ENCODE measurements at places on chromosomes 7 and 10.
A peak's percentile ranks its signal among the peaks of the same experiment; 100 is the strongest.

GRCh38 chr7:85336086-85336485 is 149.2 kb upstream of the SEMA3D start:
- no peak for DNase-seq

DNA sequence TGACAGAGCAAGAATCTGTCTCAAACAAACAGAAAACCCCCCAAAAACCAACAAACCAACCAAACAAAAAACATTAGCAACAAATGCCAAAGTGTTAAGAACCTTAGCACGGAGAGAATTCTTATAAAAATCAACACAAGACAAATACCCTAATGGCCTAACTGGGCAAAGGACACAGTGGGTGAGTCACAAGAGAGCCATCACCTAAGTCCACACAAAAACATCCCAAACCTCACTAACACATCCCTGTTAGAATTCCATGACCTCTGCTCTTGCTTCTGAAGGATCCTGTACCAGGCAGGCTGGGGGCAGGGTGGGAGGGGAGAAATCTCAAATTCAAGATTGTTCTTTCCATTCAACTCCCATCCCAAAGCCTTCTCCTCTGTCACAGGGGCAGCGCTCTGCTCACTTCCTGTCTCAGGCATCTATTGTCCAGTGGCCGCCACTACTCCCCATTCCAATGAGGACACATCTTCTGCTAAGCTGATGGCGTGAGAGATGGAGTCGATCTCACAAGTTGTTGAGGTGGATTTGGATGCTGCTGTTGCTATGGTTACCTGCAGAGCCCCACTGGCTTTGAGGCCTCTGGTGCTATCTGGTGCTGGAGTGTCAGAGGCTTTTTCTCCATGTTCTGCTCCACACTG is 9.2 kb downstream of the IL15RA start:
- DNase-seq: no peak

DNA sequence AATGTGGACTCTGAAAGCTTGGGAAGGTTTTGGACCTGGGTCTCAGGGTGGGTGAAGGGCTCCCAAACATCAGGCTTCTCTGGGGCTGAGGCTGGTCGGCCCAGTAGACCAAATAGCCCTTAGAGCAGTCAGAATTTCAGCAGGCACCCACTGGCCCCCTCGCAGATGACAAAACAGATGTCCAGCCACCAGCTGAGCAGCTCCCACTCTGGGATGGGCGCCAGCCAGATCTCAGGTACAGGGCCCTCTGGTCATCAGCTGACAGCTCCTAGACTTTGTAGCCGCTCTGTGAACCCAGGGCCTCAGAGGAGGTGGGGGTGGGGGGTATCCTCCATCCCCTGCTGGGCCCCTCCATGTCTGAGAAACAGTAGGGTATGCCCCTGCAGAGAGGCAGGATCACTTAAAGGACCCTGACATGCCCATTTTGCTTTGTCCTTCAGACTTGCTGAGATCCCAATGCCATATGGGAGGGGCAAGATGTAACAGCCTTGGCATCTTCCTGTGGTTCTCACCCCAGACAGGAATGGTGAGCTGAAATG is 26.5 kb downstream of the HSPA12A start:
- DNase-seq: no peak

DNA sequence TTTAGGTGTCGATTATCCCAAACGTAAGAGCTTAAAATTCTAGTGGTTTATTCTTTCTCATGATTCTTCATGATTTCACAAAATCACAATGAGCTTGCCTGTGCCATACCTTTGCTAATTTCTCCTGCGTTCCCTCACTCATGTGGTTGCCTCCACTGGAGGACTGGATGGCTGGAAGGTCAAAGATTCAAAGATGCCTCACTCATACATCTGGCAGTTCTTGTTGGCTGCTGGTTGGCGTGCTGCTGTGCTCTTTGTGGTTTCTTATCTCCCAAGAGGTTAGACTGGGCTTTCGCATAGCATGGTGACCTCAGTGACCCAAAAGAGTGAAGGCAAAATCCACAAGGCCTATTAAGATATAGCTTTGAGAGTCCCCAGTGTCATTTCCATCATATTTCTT is 877.6 kb upstream of the AUTS2 start:
- no peak for DNase-seq

GRCh38 chr7:141722529-141722928 is 14.4 kb downstream of the WEE2 start:
- DNase-seq: no peak

- DNase-seq: peak; percentile 7
These were observed 89.7 kb upstream of the RET start for GRCh38 chr10:42987121-42987541.

- no peak for DNase-seq
These were observed 68.6 kb downstream of the HBP1 start for GRCh38 chr7:107237451-107237850.

DNA sequence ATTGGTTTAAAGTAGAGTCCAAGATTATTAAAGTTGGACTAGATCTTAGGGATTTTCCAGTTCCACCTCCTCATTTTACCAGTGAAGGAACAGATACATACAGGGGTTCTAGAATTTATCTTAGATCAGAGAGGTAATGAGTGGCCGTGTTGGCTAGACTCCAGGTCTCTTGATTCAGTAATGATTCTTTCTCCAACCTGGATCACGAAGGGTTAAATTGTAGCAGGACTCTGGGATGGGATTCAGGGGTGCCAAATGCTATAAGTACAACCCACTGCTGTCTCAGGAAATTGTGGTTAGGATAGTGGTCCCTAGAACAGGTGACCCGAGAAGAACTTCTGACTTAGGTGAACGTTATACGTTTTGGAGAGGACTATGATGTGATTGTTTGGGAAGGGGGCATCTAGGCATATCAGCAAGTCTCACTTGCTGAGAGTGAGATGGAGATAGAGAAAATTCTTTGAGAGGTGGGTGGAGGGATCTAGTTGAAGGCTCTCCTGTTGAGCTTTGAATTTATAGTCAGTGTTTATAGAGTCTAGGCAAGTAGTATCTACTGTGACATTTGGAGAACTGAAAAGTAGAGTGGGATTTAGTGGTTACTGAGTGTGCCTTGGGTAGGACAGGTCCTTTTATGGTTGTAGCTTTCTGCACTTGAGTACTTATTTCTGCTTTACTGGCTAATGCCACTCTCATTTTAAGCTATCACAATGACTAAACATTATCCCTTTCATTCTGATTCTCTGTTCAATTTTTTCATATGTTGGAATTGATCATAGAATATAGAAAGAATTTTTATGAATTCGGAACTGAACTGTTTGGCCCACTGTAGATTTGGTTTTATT is 58.3 kb downstream of the ST7 start:
- DNase-seq: no peak
